ENCODE measurements at places on chromosomes 13 and 19.
A peak's percentile ranks its signal among the peaks of the same experiment; 100 is the strongest.

DNA sequence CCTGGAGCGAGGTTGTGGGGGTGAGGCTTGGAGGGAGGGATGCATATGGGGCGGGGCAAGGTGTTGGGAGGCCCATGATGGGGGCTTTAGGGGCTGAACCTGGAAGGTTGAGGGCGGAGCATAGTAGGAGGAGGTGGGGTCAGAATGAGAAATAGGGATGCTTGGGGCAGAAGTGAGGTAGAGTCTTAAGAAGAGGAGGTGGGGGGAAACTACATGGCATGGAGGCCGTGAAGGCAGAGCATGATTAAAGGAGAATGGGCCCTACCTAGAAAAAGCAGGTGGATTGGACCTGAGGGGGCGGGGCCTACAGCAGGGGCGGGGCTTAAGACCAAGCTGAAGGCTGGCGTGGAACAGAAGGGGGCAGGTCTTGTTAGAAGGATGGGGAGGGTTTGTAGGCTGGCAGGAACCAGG, 799 bp downstream of the NR1H2 start:
- no peak overlapping the region for H3K4me3 ChIP-seq
- DNase-seq, result peak; percentile 14
- H3K36me3 ChIP-seq, result peaks cover 6% of the 10 kb centered on the region
- H3K27me3 ChIP-seq, result no peaks in the 10 kb centered on the region
- no peak overlapping the region for H3K27ac ChIP-seq

GRCh38 chr13:28286263-28286662, 147.9 kb downstream of the PAN3 start:
- no peaks in the 10 kb centered on the region for H3K27me3 ChIP-seq
- H3K4me3 ChIP-seq, result no peak overlapping the region
- DNase-seq, result no peak
- H3K36me3 ChIP-seq, result no peaks in the 10 kb centered on the region
- no peak overlapping the region for H3K27ac ChIP-seq
- no peaks in the 10 kb centered on the region for H3K4me1 ChIP-seq

DNA sequence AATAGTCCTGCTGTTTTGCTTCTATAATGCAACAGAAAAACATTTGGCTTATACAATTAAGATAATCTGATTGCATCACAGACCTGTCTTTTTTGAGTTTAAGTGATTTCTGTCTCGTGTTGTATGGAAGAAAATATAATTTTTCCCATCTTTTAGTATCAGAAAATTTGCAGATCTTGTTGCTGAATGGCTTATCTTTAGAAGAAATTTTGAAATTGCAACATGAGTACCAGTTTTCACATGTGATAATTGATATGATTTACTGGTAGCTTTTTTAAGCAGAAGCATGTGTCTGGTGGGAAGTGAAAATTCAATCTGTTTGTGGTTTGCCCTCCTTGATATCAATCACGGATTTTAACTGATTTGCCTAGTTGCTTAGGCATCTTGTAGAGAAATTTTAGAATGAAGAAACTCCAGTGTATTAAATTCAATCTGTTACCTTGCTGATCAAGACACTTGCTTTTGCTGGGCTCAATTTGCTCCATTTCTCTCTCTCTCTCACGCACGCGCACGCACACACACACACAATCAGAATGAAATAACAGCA, 89.8 kb upstream of the MYCBP2 start:
- H3K4me3 ChIP-seq, result no peak overlapping the region
- no peak for DNase-seq
- no peaks in the 10 kb centered on the region for H3K4me1 ChIP-seq
- no peaks in the 10 kb centered on the region for H3K36me3 ChIP-seq

DNA sequence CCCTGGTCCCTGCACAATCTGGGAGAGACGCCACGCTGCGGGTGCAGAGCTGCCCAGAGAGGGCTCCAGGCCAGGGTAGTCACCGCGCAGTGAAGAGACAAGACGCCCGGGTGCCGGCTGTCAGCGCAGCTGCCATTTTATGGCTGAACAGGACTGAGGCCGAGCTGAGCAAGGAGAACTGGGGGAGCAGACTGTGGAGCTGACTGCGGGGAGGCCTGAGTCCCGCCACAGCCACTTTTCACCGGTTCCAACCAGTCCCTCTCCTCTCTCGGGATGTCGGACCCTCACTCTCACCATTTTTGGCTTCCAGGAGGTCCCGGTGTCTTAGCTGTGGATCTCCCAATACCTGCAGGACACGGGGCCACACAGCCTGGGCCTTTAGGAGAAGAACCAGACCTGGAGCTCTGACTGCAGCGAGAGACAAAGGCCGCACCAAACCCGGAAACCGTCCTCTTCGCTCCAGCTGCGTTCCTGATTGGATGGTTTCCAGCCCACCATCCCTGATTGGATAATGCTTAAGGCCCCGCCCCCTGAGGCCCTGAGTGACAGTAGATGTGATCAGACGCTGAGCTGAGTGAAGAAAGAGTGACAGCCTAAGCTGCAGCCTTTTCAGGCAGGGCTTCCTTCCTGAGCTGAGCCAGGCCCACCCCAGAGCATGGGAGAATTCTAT, at the start of gene ZNF626:
Gene ZNF626, minus strand, starts transcription at position 422 of the 670 bp plus-strand sequence. Its CDS starts 125 bp downstream, at position 297.
- H3K4me1 ChIP-seq, result no peaks in the 10 kb centered on the region
- DNase-seq, result peak; percentile 96
- H3K4me3 ChIP-seq, result peak within 1 kb of the TSS; percentile 83
- peak within 1 kb of the TSS; percentile 70 for H3K27ac ChIP-seq

GRCh38 chr13:113545931-113546516, 38.5 kb upstream of the TFDP1 start:
- H3K27ac ChIP-seq, result peak overlapping the region; percentile 78
- H3K36me3 ChIP-seq, result peaks cover 3% of the 10 kb centered on the region
- peak; percentile 26 for DNase-seq
- peaks cover 30% of the 10 kb centered on the region for H3K4me1 ChIP-seq
- no peaks in the 10 kb centered on the region for H3K27me3 ChIP-seq

DNA sequence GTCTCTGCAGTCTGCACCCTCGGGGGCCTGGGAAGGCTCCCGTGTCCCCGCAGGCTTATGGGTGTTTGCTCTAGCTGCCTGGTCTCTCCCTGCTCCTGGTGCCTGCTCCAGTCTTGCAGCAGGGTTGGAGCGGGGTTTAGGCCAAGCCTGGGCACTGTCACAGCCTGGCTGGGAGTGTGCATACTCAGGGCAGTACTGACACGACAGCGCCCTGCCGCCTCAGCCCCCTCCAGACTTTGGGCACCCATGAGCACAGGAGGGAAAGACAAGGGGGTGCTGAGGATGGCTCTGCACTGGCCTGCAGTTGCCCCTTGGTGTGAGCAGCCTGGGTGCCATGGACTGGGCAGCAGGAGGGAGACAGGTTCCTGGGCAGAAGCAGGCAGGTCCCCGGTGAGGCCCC, 35.7 kb downstream of the CEP89 start:
- H3K4me3 ChIP-seq, result no peak overlapping the region
- H3K27me3 ChIP-seq, result no peaks in the 10 kb centered on the region
- peaks cover 2% of the 10 kb centered on the region for H3K36me3 ChIP-seq
- no peaks in the 10 kb centered on the region for H3K4me1 ChIP-seq
- no peak for DNase-seq

GRCh38 chr13:43543331-43543730, 243.4 kb downstream of the ENOX1 start:
- no peaks in the 10 kb centered on the region for H3K36me3 ChIP-seq
- DNase-seq, result no peak
- H3K4me3 ChIP-seq, result no peak overlapping the region

DNA sequence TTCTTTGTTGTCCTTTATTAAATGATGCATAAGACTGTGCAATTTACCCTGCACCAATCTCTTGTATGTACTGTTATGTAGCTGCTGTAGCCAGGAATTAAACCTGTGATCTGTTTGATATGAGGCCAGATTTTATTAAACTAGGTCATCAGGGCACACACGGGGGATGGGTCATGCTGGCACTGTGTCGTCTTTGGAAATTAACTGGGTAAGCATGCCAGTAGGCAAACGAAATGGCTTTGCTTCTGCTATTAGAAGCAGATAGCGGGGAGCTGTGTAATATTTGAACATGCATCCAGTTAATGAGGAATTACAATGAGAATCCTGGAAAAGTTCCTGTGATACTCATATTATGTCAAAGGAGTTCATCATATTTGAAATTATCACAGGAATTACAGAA, 23.5 kb downstream of the MTUS2 start:
- H3K4me3 ChIP-seq, result no peak overlapping the region
- no peak for DNase-seq
- H3K27me3 ChIP-seq, result peaks cover 1% of the 10 kb centered on the region
- H3K27ac ChIP-seq, result no peak overlapping the region

DNA sequence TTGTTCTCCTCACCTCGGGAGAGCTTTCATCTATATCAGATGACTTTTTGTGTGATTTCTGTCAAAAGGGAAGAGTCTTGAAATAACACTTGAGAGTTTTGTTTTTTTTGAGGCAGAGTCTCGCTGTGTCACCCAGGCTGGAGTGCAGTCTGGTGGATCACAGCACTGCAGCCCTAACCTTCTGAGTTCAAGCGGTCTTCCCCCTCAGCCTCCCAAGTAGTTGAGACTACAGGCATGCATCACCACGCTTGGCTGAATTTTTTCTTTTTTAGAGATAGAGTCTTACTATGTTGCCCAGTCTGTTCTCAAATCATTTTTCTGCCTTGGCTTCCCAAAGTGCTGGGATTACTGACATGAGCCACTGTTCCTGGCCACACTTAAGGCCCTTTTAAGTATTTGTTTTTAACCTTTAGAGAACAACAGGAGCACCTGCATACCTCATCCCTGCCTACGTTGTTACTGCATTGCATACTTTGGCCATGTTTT, 11.4 kb downstream of the NDFIP2 start:
- no peaks in the 10 kb centered on the region for H3K27me3 ChIP-seq
- no peak overlapping the region for H3K4me3 ChIP-seq
- no peaks in the 10 kb centered on the region for H3K4me1 ChIP-seq
- no peak overlapping the region for H3K27ac ChIP-seq
- DNase-seq, result no peak
- H3K36me3 ChIP-seq, result no peaks in the 10 kb centered on the region

DNA sequence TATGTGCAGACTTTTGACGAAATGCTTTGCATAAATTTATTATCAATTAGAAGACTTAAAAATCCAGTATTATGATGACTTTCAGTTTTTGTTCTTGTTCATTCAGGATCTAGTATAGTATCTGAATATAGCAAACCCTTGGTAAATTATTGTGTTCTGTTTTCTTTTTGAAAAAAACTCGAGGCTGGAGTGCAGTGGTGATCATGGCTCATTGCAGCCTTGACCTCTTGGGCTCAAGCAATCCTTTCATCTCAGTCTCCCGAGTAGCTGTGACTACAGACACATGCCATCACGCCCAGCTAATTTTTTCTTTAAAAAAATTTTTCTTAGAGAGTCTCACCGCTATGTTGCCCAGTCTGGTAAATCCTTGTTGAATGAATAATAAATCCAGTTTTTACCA, 4.6 kb downstream of the FARP1 start:
- no peaks in the 10 kb centered on the region for H3K27me3 ChIP-seq
- peaks cover 12% of the 10 kb centered on the region for H3K4me1 ChIP-seq
- H3K27ac ChIP-seq, result no peak overlapping the region
- H3K4me3 ChIP-seq, result no peak overlapping the region

DNA sequence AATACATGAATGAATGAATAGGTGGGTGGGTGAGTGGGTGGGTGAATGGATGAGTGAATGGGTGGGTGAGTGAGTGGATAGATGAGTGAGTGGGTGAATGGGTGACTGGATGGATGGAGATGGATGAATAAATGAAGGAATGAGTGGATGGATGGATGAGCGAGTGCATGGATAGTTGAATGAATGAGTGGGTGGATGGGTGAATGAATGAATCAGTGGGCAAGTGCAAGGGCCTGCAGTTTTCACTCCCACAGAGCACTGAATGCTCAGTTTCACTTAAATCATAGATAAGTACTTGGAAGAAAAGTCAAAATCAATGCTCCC, 12.4 kb downstream of the GAS6 start:
- no peaks in the 10 kb centered on the region for H3K27me3 ChIP-seq
- H3K36me3 ChIP-seq, result no peaks in the 10 kb centered on the region
- H3K4me1 ChIP-seq, result no peaks in the 10 kb centered on the region
- no peak overlapping the region for H3K4me3 ChIP-seq
- no peak for DNase-seq
- no peak overlapping the region for H3K27ac ChIP-seq

- DNase-seq, result no peak
- no peaks in the 10 kb centered on the region for H3K27me3 ChIP-seq
- no peaks in the 10 kb centered on the region for H3K4me1 ChIP-seq
- H3K27ac ChIP-seq, result no peak overlapping the region
- no peaks in the 10 kb centered on the region for H3K36me3 ChIP-seq
Observed at GRCh38 chr13:112354330-112355273, 21.6 kb upstream of the SPACA7 start.

- no peaks in the 10 kb centered on the region for H3K27me3 ChIP-seq
- peaks cover 22% of the 10 kb centered on the region for H3K4me1 ChIP-seq
- H3K36me3 ChIP-seq, result no peaks in the 10 kb centered on the region
- DNase-seq, result no peak
- no peak overlapping the region for H3K27ac ChIP-seq
Observed at GRCh38 chr13:20877902-20878301, 24.6 kb downstream of the XPO4 start.

- H3K36me3 ChIP-seq, result no peaks in the 10 kb centered on the region
- no peaks in the 10 kb centered on the region for H3K4me1 ChIP-seq
- H3K27me3 ChIP-seq, result no peaks in the 10 kb centered on the region
- no peak for DNase-seq
- no peak overlapping the region for H3K4me3 ChIP-seq
Observed at GRCh38 chr19:12596927-12597548, 13.6 kb downstream of the ZNF490 start.

- no peak for DNase-seq
- H3K4me1 ChIP-seq, result peaks cover 9% of the 10 kb centered on the region
- H3K36me3 ChIP-seq, result peaks cover 23% of the 10 kb centered on the region
- H3K4me3 ChIP-seq, result no peak overlapping the region
Observed at GRCh38 chr19:17311455-17312188, 2.3 kb downstream of the DDA1 start.

DNA sequence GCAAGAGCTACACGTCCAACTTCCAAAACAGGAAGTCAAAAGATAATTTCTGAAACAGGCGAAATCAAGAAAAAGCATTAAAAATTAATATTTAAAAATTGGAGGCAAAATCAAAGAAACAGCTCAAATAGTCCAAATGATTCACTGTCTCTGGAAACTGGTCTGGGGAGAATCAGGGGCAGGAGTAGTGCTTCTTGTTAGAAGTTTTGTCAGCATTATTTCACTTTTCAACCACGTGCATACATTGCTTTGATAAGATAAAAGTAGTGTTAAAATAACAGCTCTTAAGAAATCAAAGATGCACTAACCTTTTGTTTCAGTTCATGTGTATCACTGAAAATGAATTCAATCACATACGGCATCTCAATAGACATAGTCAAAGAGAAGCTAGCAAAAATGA, 53.8 kb downstream of the PARP4 start:
- H3K36me3 ChIP-seq, result peaks cover 20% of the 10 kb centered on the region
- DNase-seq, result no peak
- no peak overlapping the region for H3K27ac ChIP-seq
- no peaks in the 10 kb centered on the region for H3K4me1 ChIP-seq
